ENCODE measurements at places on chromosomes 16 and 17. TPM values are rescaled to one million over a fixed set of nuclear protein-coding genes. Genes with fewer than 3 reads are reported as not detected.

Gene NSRP1
- 10.8 TPM for total RNA-seq

Gene ADGRG1
- total RNA-seq, result 0.97 TPM

Gene COX10
- total RNA-seq, result 13.5 TPM

Gene KRT24
- not detected for total RNA-seq

Gene KRT20
- not detected for total RNA-seq

Gene HMOX2
- 57.9 TPM for total RNA-seq

Gene ATP2A3
- 2.9 TPM for total RNA-seq

Gene KRTAP1-5
- 16.4 TPM for total RNA-seq

Gene FOXK2
- total RNA-seq, result 34.1 TPM

Gene RASD1
- total RNA-seq, result 0.64 TPM

Gene CIBAR2
- total RNA-seq, result not detected

Gene WFDC1
- 8.2 TPM for total RNA-seq

Gene NPIPA7
- total RNA-seq, result 1.9 TPM

Gene GNG13
- not detected for total RNA-seq

Gene HBQ1
- total RNA-seq, result not detected

Gene TMEM100
- total RNA-seq, result 1.3 TPM

Gene CCR7
- not detected for total RNA-seq

Gene C17orf113
- 0.32 TPM for total RNA-seq

Gene TOP2A
- total RNA-seq, result 39.9 TPM

Gene CASKIN1
- under 0.01 TPM for total RNA-seq

Gene ESRP2
- total RNA-seq, result under 0.01 TPM

Gene GLG1
- 128 TPM for total RNA-seq

Gene PRSS22
- not detected for total RNA-seq

Gene DRC3
- 0.97 TPM for total RNA-seq

Gene C17orf107
- total RNA-seq, result 3.9 TPM

Gene ASB16
- total RNA-seq, result not detected

Gene CDK5R1
- total RNA-seq, result 0.64 TPM

Gene SLC52A1
- 0.43 TPM for total RNA-seq
